ENCODE measurements at places on chromosomes 4 and X.

DNA sequence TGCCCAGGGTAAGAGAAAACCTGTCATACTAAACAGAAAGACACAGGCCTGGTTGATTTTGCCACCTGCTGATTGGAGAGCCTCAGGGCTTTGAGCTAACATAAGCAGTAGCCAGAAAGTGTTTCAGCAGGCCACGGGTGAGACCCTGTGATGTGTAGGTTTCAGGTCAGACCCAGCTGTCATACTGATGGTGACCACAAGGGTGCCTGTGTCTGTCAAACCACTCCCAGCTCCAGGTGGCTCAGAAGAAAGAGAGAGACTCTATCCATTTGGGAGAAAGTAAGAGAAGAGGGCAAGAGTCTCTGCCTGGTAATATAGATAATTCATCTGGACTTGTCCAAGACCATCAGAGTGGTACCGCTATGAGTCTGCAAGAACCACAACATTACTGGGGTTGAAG lies 72.8 kb upstream of the NLRP2B start:
- peak; percentile 1 for DNase-seq

GRCh38 chr4:24753519-24753918 lies 41.9 kb upstream of the SOD3 start:
- no peak for DNase-seq

DNA sequence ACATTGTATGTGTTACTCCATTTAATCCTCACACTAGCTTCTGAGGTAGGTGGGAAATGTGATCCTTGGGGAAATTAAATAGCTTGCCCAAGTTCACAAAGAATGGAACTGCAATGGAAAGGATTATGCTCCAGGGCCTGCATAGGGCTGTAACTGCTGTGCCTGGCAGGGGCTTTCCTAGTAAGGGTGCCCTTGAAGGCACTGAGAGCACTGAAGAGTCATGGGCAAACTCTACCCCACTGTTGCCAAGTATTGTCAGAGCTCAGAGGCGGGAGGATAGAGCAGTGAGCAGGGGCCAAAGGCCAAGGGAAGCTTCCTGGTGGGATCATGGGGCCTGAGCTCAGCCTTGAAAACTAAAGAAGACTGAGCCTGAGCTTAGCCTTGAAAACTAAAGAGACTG lies 133.0 kb upstream of the NALF2 start:
- no peak for DNase-seq

- no peak for DNase-seq
Measured at GRCh38 chr4:185708348-185708747, 103.6 kb downstream of the SORBS2 start.

DNA sequence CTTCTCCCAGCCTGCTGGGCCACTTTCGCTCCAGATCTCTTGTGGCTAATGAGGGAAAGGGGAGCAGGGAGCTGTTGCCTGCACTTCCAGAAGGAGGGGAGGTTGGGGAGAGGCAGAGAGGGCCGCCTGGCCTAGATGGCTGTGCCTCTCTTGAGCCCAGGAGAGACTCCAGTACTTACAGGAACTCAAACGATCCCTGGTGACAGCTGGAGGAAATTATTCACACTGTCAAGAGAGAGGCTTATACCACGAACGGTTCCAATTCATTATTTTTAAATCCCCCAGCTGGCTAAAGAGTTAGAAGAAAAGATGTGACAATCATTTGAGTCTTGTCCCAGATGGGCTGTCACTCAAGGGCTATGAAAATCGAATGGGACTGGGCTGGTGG lies 96.1 kb downstream of the PHKA2 start:
- peak; percentile 4 for DNase-seq

DNA sequence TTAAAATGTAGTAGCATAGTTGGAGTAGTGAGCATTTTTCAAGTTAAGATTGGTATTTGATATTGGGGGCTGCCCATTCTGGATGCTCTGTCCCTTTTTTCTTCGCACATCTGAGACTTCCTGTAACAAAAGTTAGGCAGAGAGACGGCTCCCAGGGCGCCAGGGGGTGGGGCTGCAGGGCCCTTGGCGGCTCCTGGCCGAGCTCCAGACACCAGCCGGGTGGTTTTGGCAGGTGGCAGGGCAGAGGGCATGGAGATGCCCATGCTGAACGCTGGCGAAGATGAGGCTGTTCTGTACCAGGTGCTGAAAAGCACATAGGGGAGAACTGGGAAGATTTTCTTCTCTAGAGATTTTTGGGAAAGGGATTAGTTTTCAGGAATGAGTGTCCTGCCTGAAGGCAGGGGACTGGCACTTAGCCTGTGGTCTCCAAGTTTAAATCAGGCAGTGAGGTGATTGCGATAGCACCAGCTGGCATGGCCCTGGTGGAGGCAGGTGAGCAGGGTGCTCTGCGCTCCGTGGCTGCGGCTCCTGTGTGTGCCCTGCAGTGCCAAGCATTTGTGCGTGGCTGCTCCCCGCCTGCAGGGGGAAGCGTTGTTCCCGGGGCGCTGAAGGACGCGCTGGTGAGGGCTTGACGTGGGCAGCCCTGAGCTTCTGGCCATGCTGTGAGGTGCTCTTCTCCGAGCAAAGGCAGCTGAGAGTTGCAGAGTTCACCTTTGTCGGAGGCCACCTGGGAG lies 23.6 kb upstream of the HGFAC start:
- DNase-seq, result peak; percentile 37
